ENCODE measurements at places on chromosomes 6 and 20. TPM values are rescaled to one million over a fixed set of nuclear protein-coding genes. Genes with fewer than 3 reads are reported as not detected.

GRCh38 chr20:33065785-33066184, 12.1 kb downstream of the BPIFB3 start:
- no peak for DNase-seq

GRCh38 chr6:164150232-164150631, 735.7 kb downstream of the QKI start:
- DNase-seq, result no peak

The CPNE5 gene
- total RNA-seq, result 5.2 TPM

- DNase-seq, result no peak
These were observed 157.7 kb upstream of the THBS2 start for GRCh38 chr6:169411296-169411695.

GRCh38 chr6:44115866-44116265, 11.4 kb downstream of the MRPL14 start:
- no peak for DNase-seq

The ZNF165 gene
- total RNA-seq, result 0.48 TPM

DNA sequence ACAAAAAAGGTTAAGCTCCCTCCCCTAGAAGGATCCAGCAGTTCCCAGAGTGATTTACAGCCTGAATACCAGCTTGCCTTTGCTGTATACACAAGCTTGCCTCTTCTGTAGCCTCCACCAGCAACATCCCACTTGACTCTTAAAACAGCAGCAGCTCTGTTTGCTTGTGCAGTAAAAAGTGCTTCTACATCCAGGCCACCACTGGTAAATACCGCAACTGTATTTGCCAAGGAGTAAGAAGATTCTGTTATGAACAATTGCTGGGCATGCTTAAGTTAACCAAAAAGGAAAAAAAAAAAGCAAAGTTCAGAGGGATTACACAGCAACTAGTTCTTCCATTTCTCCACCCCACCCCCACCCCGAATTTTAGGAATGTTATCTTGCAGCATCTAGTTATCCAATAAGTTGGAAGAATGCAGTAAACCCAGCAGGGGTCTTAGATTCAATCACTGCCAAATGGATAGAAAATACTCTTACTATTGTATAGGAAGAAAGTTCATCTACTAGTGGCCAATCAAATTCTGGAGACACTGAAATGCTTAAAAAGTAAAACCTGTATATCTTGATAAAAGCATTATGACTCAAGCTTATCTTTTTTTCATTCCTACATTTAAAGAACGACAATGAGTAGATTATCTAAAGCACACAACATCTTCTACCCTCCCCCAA, 4.8 kb downstream of the SALL4 start:
- no peak for DNase-seq

DNA sequence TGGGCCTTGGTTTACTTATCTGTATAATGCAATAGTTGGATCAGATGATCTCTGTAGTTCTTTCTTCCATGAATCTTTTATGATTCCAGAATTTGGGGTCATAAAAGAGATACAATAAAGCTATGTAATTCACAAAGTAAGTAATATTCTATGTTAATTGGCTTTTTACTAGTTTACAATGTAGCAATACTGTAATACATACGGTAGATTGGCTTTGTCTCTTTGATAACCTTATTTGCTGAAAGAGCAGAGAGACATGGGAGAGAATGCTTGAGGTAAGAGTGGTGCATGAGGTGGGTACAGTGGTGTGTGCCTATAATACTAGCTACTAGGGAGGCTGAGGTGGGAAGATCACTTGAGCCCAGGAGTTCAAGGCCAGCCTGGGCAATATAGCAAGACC, 14.7 kb downstream of the SPACA1 start:
- no peak for DNase-seq

The PNLDC1 gene
- not detected for total RNA-seq

GRCh38 chr6:118292558-118292957, 255.5 kb upstream of the PLN start:
- DNase-seq, result no peak

GRCh38 chr6:111789598-111789997, 83.7 kb downstream of the FYN start:
- peak; percentile 83 for DNase-seq

- no peak for DNase-seq
These were observed 119.0 kb downstream of the EYA4 start for GRCh38 chr6:133360194-133360593.

- no peak for DNase-seq
These were observed 27.1 kb downstream of the COX4I2 start for GRCh38 chr20:31664696-31665354.

The GPLD1 gene
- total RNA-seq, result 4.1 TPM

DNA sequence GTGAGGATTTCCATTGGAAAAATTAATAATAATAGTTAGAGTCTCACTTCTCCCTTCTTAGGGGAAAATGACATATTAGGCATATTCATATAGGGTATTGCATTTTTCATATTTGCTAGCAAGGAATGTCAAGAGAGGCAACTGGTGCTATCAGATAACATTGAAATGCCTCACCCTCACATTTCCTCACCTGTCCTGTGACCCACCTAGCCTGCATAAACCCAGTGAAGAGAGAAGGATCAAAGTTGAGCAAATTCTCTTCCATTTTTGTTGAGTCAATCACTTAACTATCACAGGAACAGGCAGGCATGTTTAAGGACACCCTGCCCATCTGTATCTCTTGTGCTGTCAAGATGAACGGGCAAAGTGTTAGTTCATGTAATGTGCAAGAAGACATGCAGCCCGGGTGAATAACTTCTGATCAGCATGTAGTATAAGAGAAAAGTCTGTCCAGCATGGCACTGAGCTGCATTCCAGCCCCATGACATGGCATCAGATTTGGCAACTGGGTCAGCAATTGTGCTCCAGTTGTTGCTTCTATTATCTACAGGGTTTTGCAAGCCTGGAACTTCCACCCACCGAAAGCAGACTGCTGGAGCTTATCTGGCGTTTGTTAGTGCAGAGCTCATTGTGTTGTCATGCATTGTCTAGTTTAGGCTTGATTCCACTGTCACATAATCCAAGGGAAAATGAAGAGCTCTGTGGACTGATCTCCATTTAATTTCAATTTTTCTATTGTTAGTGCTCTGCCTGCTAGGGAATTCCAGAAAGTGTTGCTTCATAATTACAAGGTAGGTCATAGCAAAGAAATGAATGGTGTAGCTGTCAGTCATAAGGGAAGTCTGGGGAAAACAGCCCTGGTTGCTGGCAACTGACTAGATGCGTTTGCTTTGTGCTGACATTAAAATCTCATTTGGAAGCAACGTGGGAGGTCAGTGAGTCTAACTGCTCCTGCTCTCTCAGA, 138.4 kb upstream of the TNFAIP3 start:
- DNase-seq, result no peak

GRCh38 chr20:6829510-6830116, 62.1 kb downstream of the BMP2 start:
- DNase-seq, result no peak

The PTK6 gene
- 0.60 TPM for total RNA-seq

GRCh38 chr6:146026873-146027272, 2.0 kb upstream of the GRM1 start:
- no peak for DNase-seq

The PABPC1L gene
- total RNA-seq, result 9.9 TPM

The THBD gene
- 53.6 TPM for total RNA-seq

The RNF217 gene
- 29.2 TPM for total RNA-seq

DNA sequence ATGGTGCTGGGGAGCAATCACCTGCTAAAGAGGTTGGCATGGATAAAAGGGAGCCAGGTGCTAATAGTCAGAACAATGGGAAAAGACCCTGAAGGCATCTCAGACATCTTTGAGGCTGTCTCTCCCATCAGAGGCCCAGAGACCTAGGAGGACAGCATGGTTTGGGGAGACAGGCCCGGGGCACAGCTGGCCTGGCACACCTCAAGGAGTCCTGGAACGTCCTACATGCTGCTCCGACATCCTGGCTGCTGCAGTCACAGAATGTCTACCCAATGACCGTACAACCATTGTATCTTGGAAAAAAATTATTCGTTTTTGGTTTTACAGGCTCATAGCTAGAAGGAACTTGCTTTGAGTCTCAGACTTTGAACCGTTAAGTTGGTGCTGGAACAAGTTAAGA, 4.4 kb downstream of the GMDS start:
- no peak for DNase-seq

The EYS gene
- total RNA-seq, result not detected

DNA sequence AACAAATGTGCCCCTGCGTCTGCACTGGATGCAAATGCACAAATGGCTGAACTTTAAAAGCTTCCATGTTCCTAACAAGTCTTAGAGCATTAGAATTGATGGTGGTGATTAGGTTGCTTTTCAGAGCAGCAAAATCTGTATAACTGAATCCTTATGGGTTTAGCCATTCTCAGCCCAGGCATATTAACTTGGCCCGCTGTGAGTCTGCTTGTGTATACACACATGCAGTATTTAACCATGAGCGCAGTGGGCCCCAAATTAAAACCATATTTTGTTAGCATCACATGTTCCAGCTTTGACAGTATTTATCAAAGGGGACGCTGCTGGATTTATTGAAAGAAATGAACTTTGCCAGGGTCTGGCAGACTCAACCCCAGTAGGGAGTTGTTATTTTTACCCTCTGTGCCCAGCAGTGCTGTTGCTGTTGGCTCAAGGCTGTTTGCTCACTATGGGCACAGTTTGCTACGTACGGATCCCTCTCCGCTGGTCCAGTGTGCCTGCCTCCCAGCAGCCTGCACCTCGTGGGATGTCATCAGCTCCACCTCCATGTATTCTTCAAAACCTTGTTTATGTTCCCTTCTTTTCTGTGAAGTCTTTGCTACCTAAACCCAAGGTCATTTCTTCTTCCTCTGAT, 144.7 kb downstream of the QRSL1 start:
- DNase-seq, result no peak

DNA sequence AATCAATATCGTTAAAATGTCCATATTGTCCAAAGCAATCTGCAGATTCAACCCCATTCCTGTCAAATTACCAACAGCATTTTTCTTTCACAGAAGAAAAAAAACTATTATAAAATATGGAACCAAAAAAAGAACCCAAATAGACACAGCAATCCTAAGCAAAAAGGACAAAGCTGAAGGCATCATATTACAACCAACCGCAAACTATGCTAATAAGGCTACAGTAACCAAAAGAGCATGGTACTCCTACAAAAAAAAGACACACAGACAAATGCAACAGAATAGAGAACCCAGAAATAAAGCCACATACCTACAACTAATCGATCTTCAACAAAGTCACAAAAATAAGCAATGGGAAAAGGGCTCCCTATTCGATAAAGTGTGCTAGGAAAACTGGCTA, 49.2 kb downstream of the RNGTT start:
- no peak for DNase-seq

The SOX12 gene
- total RNA-seq, result 6.6 TPM

GRCh38 chr6:3795836-3796718, 44.6 kb upstream of the PXDC1 start:
- DNase-seq, result no peak

DNA sequence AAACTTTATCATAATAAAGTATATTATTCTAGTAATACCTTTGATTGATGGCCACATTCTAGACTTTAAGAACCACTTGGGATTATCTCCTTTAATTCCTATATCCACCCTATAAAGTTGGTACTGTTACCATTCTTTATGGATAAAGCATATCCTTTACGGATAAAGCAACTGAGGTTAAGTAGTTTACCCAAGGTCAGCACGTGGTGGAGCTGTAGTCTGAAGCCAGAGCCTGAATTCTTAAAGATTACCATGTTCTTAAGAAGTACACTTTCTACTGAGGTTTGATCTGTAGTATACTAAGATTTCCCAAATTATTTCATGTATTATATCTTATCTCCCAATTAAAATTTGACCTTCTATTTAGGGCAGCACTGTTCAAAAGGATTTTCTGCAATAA, 3.0 kb upstream of the NCOA7 start:
- no peak for DNase-seq

The GRM1 gene
- total RNA-seq, result not detected

GRCh38 chr6:3881711-3882421, 32.7 kb downstream of the FAM50B start:
- no peak for DNase-seq

The WASF1 gene
- 11.0 TPM for total RNA-seq

- no peak for DNase-seq
These were observed 173.4 kb downstream of the ARID1B start for GRCh38 chr6:156950531-156950930.

DNA sequence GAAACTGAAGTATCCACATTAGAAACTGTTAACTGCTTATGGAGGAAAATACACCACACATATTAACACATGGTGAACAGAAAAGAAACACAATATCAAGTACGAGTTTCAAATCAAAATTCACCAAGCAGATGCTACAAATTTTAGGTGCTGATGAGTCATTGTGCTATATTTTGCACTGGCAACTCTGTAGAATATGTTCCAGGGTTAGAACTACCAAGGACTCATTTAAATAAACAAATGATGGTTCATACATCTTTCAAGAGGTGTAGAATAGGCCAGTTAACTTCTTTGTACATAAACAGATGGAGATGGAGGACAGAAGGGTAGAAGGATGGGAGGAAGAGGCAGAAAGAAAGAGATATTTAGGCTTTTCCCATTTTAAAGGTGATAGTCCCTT, 184.9 kb downstream of the ARHGAP18 start:
- DNase-seq, result no peak

DNA sequence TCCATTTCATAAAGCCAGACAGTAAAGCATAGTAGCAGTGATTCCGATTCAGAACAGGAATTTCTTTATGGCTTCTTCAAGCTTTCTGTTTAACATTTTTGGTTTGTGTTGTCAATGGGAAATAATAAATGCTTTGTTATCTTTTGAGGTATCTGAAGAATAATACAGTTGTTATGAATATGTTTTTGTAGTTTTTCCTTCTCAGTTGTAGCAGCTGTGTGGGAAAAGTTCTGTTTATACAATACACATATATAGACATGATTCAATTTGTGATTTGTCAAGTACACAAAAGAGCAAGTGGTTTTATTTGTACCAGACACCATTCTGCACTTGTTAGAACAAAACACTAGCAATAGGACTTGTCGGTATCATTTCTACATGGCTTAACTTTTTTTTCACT, 96.6 kb downstream of the CDYL start:
- DNase-seq, result no peak

DNA sequence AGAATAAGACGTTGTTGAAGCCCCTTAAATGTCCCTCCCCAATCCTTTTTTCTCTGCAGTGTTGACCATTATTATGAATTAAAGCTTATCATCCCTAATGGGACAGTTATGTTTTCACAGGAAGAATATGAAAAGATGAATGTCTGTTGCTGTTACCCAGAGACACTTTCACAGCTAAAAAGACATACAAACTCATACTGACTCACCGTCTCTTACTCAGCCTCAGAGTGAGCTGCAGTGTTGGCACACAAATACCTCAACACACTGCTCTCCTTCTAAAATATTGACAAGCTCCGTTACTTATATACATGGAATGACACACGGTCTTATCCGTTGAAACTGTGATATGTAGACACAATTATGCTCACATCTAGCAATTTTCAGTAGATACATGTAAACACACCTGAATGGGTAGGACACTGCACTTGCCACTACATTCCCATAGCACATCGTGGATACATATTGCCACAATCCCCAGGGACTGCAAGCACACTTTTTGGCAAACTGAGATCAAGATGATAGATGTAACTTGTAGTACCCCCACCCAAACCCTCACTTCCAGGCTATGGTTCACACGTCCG, 9.6 kb upstream of the SAPCD1 start:
- DNase-seq, result no peak
